ENCODE measurements at places on chromosomes 11 and 22. TPM values are rescaled to one million over a fixed set of nuclear protein-coding genes. Genes with fewer than 3 reads are reported as not detected.

Gene CTR9
- total RNA-seq: 46.3 TPM

Gene SLC22A6
- total RNA-seq: not detected

Gene MCM5
- 178 TPM for total RNA-seq

Gene KCNJ5
- not detected for total RNA-seq

Gene BLID
- 3.2 TPM for total RNA-seq
